CD8-positive, alpha-beta memory T cell (primary cell): ENCODE measurements at places on chromosomes 3 and 15. TPM values are rescaled to one million over a fixed set of nuclear protein-coding genes. Genes with fewer than 3 reads are reported as not detected.
A peak's percentile ranks its signal among the peaks of the same experiment; 100 is the strongest.

Gene GP5
- total RNA-seq, result 0.42 TPM

Gene NEK10
- total RNA-seq, result 0.42 TPM

Gene MYD88
- total RNA-seq, result 35.9 TPM

Gene TRH
- total RNA-seq, result not detected

Gene SI
- not detected for total RNA-seq

DNA sequence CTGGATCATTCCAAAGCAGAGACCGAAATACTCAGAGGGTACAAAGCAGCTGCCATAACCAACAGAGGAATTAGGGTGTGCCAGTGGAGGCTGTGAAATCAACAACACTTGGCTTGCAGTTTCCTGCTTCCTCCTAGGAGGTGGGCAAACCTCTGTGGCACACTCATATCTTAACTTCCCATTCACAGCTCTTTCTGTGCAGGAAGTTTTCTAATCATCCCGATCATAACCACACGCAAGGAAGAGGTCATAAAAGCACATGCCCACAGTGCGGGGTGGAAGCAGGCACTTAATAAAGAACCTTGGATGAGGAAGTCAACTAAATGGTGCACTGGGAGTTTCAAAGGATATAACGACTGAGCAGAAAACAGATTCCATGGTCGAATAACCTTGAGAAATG lies 5.1 kb downstream of the SCAMP2 start:
- peak overlapping the region; percentile 9 for H3K4me3 ChIP-seq
- no peaks in the 10 kb centered on the region for H3K36me3 ChIP-seq
- no peak overlapping the region for H3K27ac ChIP-seq
- no peaks in the 10 kb centered on the region for H3K27me3 ChIP-seq
- H3K4me1 ChIP-seq, result peaks cover 80% of the 10 kb centered on the region
- no peak for DNase-seq
